Stimulated activated CD4-positive, alpha-beta T cell treated with anti-CD3 and anti-CD28 coated beads, Interleukin-15, amount 100 ng/mL, for 1 hour (primary cell): ENCODE measurements at places on chromosomes 1 and 21.

- DNase-seq, result no peak
These were observed 74.8 kb upstream of the LRRN2 start for GRCh38 chr1:204760350-204760749.

GRCh38 chr21:38811257-38811656, 5.5 kb downstream of the ETS2 start:
- DNase-seq, result no peak

- DNase-seq, result no peak
These were observed 65.8 kb downstream of the LMO4 start for GRCh38 chr1:87394513-87394912.

- DNase-seq, result no peak
These were observed 21.8 kb downstream of the RSPH1 start for GRCh38 chr21:42474043-42474831.

GRCh38 chr1:24349891-24350290, 30.7 kb downstream of the GRHL3 start:
- DNase-seq, result no peak

DNA sequence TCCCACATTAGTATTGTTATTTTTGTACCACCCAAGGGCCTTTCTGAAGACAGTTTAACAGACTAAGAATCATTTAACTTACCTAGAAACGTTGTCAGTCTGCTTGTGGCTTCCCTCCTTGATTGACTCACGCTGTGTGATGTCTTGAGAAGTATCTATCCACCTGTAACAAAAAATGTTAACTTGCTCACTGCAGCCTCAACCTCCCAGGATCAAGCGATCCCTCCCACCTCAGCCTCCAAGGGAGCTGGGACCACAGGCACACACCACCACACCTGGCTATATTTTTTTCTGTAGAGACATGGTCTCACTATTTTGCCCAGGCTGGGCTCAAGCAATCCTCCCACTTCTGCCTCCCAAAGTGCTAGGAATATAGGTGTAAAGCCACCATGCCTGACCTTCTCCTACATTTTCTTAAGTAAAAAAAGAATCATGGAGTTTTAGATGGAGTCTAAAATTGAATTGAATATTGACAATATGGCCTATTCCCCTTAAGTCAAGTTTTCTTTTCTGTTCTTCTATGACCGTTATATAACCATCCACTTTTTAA, 15.6 kb downstream of the SFPQ start:
- DNase-seq, result no peak

- no peak for DNase-seq
These were observed 13.6 kb downstream of the INSRR start for GRCh38 chr1:156845055-156845952.

DNA sequence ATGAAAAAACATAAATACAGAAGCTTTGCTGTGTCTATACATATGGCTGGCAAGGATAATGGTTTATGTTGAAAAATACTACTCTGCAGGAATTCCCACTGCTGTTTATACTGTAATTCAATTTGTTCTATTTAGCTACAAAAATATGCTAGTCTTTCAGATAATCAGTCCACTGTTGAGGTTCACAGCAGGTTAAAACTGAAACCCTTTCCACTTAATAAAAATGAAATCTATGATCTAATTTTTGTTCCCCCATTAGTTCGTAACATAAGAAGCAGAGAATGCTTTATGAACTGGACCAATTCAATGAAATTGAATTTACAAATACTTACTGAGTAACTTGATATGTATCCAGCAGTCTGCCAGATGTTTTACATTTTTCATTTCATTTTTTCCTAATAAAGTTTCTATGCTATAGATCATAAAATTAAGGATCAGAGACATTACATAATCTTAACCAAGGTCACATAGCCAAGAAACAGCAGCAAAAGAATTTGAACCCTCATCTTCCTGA, 360.1 kb upstream of the BEND5 start:
- no peak for DNase-seq

DNA sequence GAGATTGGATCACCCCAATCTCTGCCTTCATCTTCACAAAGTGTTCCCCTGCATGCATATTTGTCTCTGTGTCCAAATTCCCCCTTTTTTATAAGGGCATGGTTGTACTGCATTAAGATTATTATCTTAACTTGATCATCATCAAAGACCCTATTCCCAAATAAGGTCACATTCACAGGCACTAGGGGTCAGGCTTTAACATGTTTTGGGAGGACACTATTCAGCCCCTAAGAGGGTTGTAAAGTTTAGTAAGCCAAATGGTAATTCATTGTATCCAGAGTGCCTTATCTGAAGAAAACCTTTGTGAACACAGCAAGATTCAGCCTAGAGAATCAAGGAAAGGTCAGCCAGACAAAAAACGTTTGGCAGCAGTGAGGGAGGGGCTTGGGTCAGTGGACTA, 317.6 kb upstream of the PLD5 start:
- DNase-seq, result no peak

GRCh38 chr1:203564024-203564423, 62.6 kb upstream of the ATP2B4 start:
- DNase-seq, result no peak

GRCh38 chr1:14811573-14811972, 213.1 kb downstream of the KAZN start:
- DNase-seq, result no peak

GRCh38 chr1:78676993-78677392, 27.4 kb downstream of the IFI44 start:
- no peak for DNase-seq

- no peak for DNase-seq
These were observed 41.8 kb downstream of the CRYAA start for GRCh38 chr21:43210454-43211071.

GRCh38 chr1:10429868-10430215, 391 bp upstream of the CENPS start:
- DNase-seq, result no peak

DNA sequence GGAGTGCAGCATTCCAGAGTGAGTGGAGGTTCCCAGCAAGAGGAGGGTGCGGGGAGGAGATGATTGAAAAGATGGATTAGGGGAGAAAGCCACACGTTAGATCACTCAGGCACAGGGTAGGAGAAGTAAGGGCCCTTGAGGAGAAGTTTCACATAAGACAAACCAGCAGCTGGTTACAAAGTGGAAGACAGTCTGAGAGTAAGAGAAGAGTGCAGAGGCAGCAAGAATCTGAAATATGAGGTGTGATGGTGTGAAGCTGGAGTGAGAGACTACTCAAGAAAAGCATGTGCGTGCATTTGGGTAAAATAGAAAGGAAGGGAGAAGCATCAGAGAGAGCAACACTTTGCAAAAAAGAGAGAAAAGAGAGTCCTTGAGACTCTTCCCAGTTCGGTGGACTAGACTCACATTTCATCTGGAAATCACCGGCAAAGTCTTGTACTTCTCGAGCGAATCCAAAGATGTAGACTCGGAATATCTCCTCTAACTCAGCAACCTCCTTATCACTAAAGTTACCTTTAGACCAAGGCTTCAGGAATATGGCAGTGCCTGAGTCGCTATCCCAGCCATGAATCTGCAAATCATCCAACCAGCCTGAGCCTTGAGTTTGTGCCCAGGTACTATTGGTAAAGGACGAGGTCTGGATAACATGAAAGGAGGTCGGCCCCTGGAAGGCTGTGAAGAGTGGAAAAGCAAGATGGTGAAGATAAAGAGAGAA, 783 bp downstream of the CD1B start:
- no peak for DNase-seq

GRCh38 chr21:43358940-43359822, 67.8 kb downstream of the SIK1 start:
- no peak for DNase-seq

DNA sequence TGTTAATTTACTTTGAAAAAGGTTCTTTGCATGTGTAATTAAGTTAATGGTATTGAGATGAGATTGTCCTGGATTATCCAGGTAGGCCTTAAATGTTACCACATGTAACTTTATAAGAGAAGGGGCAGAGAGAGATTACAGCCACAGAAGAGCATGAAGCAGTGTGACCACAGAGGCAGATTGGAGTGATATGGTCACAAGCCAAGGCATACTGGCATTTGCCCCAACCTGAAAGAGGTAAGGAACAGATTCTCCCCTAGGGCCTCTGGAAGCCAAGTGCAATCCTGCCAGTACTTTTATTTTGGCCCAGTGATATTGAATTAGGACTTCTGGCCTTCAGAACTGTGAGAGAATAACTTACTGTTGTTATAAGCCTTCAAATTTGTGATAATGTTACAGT, 23.0 kb downstream of the RNF2 start:
- no peak for DNase-seq

GRCh38 chr1:84997667-84998600, 1.0 kb upstream of the MCOLN2 start:
- DNase-seq, result no peak

GRCh38 chr21:28193189-28193588, 799.5 kb downstream of the LTN1 start:
- no peak for DNase-seq

DNA sequence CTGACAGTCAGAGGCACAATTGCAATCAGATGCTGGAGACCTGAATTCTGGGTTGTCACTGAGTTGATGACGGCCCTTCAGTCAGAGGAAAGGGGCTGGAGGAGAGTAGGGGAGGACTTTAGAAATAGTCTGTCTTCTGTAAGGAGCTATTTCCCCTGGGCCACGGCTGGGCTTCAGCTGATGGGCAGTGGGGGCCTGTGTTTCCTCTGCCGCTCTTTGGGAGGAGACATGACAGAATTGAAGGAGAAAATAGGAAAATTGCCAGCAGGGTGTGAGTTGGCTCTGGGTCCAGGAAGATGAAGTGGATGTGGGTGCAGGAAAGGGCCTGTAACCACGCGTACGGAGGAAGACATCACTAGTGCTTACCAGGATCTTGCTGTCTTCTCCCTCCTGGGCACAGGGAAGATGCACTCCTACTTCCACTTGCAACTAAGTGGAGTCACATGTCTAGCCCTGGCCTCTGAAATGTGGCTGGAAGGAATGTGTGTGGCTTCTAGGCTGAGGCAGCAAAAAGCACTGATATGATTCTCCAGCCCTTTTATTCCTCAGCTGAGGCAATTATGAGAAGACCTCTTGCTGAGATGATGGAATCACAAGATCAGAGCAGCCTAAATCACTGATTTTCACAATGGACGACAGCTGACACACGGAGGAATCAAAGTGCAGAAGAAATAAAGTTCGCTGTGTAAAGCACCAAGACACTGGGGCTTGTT, 250.0 kb downstream of the GRIK3 start:
- DNase-seq, result no peak

DNA sequence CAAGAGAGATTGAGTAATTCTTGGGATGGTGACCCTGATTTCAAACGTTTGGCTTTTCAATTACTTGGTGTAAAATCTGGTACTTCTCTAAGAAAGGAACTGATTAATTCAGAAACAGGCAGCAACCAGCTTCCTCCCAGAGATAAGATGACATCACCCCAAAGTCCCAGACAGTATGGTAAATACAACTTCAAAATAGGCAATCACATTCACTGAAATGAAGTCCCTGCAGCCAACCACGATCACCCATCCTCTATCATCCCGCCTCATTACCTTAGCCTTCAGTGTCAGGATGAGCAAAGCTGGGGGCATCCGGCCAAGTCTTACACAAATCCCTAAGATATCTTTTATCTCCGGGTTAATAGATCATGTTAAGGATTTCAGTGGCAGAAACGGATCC, 26.4 kb upstream of the RUNX1 start:
- DNase-seq, result no peak

- no peak for DNase-seq
These were observed 41.0 kb downstream of the CRYAA start for GRCh38 chr21:43209575-43210453.

- DNase-seq, result no peak
These were observed 685.3 kb upstream of the CHRM3 start for GRCh38 chr1:238701024-238701423.

GRCh38 chr1:221761354-221762002, 19.6 kb upstream of the DUSP10 start:
- no peak for DNase-seq

DNA sequence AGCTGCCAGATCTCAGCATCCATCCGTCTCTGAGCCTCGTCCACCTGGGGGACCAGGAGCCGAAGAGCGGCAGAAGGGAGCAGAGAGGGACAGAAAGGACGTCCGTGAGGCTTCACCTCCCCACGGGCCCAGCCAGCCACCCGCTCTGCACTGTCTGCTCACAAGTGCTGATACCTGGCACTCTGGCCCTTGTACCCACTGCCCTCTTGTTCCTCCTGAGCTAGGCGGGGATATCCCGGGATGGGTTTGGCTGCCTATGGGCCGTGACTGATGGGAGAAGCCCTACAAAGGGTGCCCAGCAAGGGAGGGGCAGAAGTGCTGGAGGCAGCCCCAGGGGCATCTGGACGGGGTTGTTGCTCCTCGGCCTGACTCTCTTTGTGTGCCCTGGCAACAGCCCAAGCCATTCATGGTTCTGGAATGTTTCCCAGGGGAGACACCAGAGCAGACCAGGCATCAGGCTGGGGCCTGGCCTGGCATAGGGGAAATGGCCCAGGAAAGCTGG, 57.6 kb downstream of the LDLRAD2 start:
- no peak for DNase-seq

- no peak for DNase-seq
These were observed 141.9 kb upstream of the TMEM51 start for GRCh38 chr1:15011661-15012060.

DNA sequence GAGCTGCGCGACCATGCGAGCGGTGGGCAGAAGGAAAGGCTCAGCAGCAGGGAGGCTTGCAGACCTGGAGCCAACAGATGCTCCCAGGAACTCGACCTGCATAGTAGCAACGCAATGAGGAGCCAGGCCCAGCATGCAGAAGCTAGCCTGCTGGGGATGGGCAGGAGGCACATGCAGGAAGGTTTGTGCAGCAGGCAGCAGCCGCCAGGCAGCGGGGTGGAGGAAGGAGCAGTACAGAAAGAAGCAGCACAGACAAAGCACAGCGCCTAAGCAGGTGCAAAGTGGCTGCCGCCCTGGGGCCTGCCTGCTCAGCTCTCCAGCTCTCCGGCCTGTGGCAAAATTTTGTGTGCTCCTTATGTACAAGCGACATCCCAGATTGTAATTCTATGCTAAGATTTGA, 213.5 kb upstream of the MAP1LC3C start:
- no peak for DNase-seq

DNA sequence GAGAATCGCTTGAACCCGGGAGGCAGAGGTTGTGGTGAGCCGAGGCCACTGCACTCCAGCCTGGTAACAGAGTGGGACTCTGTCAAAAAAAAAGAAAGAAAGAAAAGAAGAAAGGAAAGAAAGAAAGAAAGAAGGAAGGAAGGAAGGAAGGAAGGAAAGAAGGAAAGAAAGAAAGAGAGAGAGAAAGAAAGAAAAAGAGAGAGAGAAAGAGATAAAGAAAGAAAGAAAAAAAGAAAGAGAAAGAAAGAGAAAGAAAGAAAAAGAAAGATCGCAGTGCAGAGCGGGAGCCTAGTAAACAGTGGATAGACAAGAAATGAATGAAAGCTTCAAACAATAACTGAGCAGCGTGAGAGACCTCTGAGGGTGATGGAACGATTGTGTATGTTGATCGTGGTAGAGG, 20.6 kb upstream of the GRHL3 start:
- no peak for DNase-seq

GRCh38 chr1:100847361-100848082, 47.1 kb downstream of the EXTL2 start:
- no peak for DNase-seq

- DNase-seq, result no peak
These were observed 31.3 kb upstream of the ROR1 start for GRCh38 chr1:63742526-63742925.
